ENCODE measurements at places on chromosomes 12 and 14.

GRCh38 chr14:64692189-64692985, 11.8 kb upstream of the PLEKHG3 start:
- DNase-seq, result no peak

DNA sequence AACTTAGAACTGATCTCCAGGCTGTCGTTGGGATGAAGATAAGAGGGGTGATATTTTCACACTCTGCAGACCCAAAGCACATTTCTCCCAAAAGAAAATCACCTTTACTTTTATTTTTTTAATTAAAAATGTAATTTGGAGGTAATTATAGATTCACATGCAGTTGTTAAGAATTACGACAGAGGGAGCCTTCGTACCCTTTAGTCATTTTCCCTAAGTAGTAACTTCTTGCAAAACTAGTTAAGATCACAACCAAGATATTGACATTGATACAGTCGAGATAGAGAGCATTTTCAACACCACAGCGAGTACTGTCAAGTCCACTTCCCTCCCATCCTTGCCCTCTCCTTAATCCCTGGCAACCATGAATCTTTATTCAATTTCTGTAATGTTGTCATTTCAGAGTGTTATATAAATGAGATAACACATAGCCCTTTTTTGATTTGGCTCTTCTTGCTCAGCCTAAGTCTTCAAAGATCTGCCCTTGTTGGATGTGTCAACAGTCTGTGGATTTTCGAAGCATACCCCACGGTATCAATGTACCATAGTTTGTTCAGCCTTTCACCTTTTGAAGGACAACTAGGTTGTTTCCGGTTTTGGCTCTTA, 39.6 kb downstream of the DNAH10 start:
- DNase-seq, result no peak

DNA sequence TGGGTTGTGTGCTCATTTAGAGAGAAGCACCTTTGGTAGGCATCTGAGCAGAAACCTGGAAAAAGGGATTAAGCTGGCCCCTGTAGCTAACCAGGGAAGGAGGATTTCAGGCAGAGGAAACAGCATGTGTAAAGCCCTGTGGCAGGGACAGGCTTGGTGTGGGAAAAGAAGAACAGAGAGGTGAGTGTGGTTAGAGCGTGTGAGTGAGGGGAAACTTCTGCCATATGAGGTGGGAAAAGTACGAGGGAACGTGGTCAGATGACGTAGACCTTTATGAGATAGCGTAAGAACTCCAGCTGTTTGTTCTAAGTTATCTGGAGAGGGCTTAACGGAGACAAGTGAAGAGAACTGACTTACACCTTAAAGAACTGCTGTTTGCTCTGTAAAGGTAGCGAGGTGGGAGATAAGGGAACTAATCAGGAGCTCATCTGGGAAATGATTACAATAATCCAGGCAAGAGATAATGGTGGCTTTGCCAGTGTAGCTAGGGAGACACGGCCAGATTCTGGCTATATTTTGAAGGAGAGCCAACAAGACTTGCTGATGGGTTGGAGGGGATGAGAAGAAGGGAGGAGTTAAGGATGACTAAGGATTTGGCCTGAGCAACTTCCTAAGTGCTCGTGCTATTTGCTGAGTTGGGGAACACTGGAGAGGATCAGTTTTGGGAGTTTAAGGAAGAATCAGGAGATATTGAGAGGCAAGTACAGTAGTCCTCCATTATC, 234.0 kb downstream of the ETNK1 start:
- DNase-seq, result no peak

- DNase-seq, result no peak
Measured at GRCh38 chr12:114998750-114999128, 314.8 kb upstream of the TBX3 start.

GRCh38 chr12:99810718-99811593, 163.4 kb downstream of the GARIN6 start:
- DNase-seq, result peak; percentile 73

DNA sequence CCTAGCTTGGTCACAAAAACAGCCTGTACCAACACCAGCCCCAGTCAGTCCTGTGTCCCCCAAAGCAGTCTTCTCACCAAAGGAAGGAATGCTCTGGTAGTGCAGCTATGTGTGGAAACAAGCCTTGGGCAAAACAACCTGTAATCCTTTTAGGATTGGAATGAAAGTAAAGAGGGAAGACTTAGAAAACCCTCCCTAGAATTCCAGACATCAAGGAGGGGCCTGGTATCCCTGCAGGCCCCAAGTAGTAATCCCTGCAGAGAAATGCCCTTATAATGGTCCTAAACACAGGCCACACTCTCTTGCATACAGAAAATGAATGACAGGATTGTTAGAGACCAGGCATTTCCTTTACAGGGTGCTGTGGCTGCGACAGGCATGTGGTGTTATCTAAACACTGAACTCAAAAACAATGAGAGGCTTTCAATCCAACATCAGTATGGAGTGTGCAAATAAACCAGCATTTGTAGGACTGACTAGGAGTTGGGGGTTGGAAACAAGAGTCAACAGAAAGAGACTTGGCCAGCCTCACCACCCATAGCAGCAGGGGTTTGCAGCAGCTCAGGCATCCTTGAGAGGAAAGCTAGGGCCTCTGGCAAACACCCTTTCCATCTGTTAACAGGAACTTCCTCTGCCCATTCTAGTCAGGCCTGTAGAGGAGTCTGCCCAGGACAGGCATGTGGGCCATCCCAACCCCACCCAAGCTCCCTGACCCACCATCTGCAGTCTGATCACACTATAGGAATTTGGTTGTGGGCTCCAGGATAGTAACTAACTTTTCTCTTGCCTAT, 59.1 kb downstream of the DCAF5 start:
- DNase-seq, result no peak

GRCh38 chr12:77325511-77326236, 260.3 kb upstream of the E2F7 start:
- DNase-seq, result no peak

GRCh38 chr14:30799933-30800332, 74.4 kb upstream of the COCH start:
- DNase-seq, result no peak

DNA sequence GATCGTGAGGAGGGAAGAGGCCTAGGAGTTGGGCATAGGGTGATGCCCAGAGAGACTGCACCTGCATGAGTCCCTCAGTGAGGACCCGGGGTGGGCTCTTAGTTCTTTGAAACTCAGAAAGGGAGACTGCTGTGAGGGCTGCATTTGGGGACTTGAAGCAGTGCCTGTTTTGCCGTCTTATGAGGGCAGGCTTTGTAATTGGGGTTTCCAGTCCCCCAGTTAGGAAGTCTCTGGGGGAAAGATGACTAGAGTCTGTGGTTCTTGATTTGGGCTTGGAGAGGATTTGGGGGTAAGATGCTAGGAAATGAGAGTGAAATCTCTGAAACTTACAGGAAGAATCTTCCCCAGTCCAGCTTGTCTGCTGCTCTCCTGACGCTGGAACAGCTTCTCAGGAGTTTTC, 99.6 kb downstream of the ARF6 start:
- DNase-seq, result no peak

- no peak for DNase-seq
Measured at GRCh38 chr12:53265783-53266182, 2.3 kb upstream of the ESPL1 start.

DNA sequence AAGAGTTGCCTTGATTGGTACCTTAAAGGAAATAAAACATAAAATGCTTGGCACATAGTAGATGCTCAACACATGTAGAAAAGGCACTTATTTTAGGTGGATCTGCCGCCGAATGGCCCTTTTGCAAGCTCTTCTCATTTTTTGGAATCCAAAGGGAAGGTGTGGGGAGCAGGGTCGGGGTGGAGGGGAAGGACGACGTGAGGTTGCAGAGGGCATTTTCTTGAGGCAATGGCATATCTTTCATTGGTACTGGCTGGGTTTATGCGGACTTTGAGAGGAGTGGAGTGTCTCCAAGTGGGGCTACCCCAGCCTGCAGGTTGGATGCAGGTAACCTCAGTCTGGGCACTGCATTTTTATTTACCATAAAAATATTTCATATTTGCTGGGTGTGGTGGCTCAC, 8.1 kb downstream of the RTL1 start:
- no peak for DNase-seq

DNA sequence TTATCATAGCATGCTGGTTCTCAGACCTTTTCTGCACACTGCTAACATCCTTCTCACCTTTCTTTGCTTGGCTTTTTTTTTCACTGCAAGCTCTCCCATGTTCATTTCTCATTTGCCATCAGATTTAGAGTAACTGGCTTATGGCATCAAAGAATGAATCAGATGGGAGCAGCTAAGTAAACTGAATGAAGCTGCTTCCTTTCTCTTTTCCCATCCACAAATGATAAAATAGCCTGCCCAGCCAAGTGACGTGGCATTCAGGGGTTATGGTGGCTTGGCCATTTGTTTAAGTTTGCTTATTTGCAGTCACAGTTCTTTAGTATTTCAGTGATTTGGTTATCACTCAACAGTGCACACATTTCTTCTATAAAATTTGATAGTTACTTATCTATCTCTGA, 708.6 kb downstream of the DIO2 start:
- no peak for DNase-seq

DNA sequence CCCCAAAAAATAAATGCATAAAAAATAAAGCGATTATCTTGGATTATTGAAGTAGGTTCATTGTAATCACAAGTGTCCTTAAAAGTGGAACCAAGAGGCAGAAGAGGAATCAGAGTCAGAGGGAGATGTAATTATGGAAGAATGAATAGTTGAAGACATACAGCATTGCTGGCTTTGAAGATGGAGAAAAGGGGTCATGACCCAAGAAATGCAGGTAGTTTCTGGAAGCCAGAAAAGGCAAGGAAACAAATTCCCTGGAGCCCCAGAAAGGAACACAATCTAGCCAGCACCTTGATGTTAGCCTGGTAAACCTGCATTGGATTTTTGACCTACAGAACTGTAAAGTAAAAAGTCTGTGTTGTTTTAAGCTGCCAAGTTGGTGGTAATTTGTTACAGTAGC, 57.5 kb upstream of the PTGR2 start:
- no peak for DNase-seq

GRCh38 chr12:122961531-122962329, 4.5 kb downstream of the ABCB9 start:
- peak; percentile 87 for DNase-seq

DNA sequence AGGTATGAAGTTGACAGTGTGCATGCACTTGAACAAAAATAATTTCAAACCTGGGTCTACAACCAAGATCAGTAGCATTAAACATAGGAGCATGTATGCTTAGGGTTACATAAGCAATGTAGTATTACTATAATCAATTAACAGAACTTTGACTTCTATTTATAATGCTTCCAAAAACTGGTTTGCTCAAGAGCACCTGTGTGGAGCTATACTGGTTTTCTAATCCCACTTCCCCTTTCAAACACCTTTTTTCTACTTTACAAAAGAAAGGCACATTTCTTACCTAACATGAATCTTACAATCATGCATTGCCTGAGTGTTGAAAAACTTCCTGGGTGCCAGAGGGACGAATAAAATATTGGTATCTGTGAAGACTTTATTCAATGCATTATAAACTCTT, 72.7 kb downstream of the EFCAB11 start:
- DNase-seq, result no peak

GRCh38 chr12:129208566-129208965, 355.3 kb downstream of the GLT1D1 start:
- DNase-seq, result no peak

DNA sequence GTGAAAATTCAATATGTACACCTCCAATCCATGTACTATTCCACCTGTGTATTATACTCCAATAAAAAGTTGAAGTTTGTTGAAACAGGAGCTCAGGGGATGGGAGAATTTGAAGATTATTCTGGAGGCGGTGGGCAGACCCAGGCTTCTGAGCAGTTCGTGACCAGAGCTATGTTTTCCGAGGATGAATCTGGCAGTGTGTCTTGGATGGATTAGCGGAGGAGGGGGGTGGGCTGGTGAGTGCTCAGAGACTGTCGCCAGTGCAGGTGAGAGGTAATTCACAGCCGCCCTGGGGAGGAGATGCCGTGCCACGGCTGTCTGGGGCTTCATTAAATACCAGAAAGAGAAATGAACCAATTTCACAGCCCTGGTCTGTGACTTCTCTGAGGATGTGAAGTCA, 283.0 kb upstream of the RTL1 start:
- no peak for DNase-seq

GRCh38 chr14:48726080-48726642, 860.0 kb downstream of the RPS29 start:
- DNase-seq, result no peak

DNA sequence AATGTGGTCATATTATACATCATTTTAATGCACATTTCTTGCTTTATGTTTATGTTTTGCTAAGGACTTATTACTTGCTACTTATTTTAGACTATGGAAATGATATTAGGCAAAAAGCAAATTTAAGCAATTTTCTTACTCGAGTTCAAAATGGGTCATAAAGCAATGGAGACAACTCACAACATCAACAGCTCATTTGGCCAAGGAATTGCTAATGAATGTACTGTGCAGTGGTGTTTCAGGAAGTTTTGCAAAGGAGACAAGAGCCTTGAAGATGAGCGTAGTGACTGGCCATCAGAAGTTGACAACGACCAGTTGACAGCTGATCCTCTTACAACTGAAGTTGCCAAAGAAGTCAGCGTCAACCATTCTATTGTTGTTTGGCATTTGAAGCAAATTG, 831.8 kb upstream of the SEL1L start:
- DNase-seq, result no peak

DNA sequence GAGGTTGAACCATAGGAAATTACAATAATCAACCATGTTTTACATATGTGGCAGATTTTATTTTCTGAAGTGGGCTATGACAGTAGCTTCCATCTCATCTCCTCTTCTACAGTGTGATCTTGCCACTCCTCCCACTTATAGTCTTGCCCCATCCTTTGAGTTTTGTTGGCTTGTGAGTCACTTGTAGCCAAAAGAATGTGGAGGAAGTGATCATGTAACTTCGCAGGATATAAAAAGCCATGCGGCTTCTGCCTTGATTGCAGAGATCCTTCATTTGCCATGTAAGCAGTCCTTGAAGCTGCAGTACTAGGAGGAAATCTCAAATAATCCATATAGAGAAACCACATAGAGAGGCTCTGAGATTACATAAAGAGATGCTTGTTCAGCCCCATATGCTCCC, 13.7 kb upstream of the ZNF84 start:
- DNase-seq, result no peak

DNA sequence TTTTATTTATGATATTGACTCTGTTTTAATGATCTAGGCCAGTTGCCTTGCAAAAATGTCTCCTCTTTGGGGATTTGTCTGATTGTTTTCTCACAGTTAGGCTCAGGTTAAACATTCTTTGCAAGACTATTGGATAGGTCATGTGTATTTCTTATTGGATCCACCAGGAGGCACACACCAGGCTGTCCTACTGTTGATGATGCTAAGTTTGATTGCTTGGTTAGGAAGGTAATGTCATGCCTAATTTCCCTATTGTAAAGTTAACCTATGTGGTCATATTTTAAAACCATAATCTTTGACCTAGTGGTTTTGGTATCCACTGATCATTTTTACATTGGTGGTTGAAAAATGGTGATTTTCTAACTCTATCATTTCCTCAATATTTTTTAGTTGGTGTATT, 137.1 kb downstream of the BRMS1L start:
- no peak for DNase-seq

GRCh38 chr12:90989686-90990111, 15.1 kb downstream of the EPYC start:
- DNase-seq, result no peak

DNA sequence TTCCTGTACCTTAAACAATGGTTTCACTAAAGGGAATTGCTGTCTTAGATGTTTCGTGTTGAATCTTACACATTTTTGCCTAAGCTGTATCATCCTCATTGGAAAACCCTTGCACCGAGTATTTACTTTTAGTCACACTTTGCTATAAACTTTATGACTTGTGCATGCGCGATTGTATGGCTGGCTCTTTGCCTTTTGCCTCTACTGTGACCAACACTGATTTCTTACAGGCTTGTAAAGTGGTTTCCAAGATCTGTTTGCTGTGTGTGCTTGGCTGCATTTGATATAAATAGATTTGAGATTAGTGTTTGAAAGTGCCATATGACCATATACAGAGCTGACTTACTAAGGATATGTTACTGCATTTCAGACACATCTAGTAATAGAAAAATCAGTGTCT, 40.5 kb downstream of the RASSF3 start:
- DNase-seq, result no peak
